NCI-H1092 treated with DMSO at 0.1 percent for 48 hours (cell line): ENCODE measurements at places on chromosomes 2 and 18.

GRCh38 chr2:62895632-62896009 is 155.0 kb upstream of the OTX1 start:
- DNase-seq: no peak

- no peak for DNase-seq
These were observed 232.5 kb downstream of the TDRD15 start for GRCh38 chr2:21356086-21356856.

DNA sequence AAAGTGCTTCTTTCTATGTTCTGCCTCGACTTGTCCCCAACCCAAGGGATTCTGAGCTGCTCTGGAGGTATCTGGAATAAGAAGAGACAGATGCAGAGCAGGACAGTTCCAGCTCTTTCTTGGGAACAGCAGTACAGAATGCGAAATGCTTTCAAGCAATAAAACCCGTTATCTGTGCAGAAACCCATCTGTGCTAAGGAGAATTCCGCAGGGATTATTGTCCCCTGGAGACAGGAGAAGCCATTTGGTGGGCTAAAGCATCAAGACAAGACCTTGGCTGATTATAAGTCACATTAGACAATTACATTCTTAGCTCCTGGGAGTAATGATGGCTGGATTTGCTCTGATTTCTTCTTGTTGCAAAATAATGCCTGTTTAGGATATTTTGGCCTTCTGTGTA is 185.4 kb upstream of the GLI2 start:
- no peak for DNase-seq

- DNase-seq: no peak
These were observed 213.1 kb downstream of the NBAS start for GRCh38 chr2:15348045-15348444.

GRCh38 chr2:2621855-2622254 is 290.8 kb upstream of the MYT1L start:
- DNase-seq: no peak

GRCh38 chr2:241894056-241894641 is 24.6 kb downstream of the RTP5 start:
- DNase-seq: no peak

DNA sequence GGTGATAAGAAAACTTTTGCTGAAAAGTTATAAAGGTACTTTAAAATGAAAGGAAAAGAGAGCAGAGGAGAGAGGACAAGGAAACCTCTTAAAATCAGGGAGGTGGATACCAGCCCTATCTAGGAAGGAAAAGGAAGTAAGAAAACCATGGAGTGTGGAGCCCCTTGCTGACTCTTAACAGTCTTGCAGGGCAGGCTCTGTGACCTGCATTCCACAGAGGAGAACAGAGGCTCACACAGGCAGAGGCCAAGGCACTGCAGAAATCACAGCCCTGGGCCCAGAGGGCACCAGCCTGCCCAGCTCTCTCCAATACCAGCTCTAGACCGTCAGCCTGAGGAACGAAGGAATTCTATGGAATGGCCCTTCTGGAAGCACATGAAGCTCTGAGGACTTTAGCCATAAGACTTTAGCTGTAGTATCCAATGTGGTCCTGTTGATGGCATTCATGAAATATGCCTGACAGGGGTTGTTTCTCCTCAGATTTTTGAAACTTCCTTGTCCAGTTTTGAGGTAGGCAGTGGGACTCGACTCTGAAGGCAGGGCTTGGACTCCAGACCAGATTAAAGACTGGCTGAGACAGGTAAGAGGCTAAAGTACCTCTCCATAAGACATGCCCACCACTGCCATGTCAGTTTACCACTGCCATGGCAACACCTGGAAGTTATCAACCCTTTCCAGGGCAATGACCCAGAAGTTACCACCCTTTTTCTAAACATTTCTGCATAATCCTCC is 216.3 kb downstream of the ANAPC1 start:
- no peak for DNase-seq

DNA sequence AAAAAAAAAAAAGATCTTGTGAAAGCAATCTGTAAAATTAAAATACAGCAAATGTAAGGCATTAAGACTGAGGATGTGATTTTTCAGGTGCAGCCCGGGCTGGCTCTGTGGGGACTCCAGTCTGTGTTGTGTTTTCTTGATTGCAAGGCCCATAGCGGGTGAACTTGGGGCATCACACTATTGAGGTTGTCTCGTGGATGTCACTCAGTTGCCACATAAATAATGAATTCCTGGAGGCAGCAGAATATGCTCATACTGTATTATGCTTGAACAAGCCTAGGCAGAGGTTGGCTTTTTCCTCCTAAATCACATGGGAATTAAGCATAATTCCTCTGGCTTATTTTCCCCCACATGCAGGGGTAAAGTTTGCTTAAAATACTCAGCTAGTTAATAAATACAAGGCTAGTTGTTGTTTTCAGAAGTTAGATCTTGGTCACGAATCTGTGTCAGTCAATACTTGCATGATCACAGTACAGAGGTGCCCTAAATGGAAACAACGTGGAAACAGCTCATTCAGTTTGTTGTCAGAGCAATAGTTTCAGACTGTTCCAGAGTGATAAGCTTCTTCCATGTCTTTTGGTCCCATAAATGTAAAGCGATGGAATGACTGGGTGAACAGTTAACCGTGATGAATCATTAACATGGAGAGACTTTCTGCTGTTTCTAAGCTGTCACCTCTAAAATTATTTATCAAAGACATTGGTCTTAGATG is 16.4 kb downstream of the GEMIN6 start:
- no peak for DNase-seq

DNA sequence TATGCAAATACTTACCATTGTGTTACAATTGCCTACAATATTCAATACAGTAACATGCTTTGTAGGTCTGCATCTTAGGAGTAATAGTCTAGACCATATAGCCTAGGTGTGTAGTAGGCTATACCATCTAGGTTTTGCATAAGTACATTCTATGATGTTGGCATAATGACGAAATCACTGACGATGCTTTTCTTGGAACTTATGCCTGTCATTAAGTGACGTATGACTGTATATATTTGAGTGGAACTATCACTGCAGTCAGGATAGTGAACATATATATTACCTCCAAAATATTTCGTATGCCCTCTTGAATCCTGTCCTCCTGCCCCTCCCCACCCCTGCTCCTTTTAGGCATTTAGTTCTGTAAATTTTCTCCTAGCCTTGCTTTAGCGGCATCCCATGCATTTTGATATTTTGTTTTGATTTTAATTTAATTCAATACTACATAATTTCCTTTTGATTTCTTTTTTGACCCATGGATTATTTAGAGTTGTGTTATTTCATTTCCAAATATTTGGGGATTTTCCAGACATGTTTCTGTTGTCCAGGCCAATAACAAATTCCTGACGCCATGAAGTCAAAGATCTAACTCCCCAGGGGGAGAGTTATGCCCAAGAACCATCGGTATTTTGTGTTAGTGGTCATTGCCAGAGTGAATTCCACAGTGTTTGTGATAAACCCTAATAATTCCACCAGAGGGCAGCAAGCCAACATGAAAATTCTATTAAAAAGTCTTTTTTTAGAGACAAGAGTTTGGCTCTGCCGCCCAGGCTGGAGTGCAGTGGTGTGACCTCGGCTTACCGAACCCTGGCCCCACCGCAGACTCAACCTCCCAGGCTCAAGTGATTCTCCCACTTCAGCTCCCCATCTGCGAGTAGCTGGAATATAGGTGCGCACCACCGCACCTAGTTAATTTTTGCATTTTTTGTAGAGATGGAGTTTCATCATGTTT is 24.2 kb upstream of the CASP8 start:
- DNase-seq: peak; percentile 17

DNA sequence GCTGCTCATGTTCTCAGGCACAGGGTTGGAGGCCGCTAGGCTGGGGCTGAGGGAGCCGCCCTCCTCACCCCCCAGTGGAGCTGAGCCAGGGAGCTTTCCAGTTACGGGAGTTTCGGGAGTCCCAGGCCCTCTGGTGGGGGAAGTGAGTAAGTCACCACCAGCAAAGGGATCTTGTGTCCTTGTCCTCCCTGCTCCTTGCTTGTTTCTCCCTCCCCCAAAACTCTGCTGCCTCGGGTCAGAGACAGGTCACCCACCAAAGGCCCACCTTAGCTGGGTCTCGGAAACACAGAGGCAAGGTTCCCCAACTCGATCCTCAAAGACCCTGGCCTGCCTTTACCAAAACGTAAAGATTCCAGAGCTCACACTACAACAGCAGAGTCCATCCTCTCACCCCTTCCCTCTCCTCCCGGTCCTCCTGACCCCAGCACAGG is 60.5 kb upstream of the POMC start:
- peak; percentile 22 for DNase-seq

GRCh38 chr2:10158681-10159080 is 36.1 kb downstream of the RRM2 start:
- no peak for DNase-seq

DNA sequence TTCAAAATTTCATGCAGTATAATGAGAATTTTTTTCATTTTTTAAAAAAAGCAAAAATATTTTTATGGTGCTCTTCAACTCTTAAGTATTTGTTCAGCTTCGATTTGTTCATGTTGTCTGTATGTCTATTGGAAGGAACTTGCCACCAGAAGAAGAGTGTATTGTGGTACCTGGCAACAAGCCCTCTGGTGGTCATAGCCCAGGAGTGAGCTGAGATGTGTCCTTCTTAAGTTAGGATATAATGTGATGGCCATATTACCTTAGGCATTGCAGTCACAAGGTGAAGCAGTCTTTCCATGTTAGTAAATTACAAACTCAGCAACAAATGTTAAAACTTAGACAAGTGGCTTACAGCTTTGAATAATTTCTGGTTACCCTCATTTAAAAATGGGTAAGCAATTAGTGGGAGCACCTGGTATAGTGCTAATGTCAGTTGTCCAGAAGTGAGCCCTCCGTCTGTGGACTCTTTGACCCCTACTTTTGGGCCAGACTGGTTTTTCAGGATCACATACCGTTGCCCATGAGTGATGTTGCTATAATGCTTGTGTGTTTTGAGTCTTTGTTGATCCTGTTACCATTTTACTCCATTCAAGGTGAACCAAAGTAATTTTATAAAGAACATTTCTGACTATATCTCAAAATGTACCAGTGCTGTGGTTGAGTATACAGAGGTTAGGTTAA is 57.4 kb downstream of the MYO1B start:
- DNase-seq: no peak

DNA sequence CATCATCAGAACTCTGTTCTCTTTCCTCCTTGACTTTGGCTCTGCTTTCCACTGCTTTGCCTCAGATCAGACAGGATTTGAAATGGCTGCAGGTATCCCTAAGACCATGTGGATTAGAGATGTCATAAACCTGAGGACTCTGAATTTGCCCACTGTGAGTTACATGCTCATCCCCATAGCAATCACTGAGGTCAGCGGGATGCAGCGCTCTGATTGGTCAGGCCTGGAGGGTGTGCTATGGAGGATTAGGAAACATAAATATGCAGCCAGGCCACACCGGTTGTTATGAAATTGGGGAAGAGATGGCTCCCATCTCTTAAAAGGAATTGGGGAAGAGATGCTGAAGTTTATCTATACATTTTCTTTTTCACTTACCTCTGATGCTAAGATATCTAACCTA is 73.7 kb upstream of the DNAJC10 start:
- no peak for DNase-seq

DNA sequence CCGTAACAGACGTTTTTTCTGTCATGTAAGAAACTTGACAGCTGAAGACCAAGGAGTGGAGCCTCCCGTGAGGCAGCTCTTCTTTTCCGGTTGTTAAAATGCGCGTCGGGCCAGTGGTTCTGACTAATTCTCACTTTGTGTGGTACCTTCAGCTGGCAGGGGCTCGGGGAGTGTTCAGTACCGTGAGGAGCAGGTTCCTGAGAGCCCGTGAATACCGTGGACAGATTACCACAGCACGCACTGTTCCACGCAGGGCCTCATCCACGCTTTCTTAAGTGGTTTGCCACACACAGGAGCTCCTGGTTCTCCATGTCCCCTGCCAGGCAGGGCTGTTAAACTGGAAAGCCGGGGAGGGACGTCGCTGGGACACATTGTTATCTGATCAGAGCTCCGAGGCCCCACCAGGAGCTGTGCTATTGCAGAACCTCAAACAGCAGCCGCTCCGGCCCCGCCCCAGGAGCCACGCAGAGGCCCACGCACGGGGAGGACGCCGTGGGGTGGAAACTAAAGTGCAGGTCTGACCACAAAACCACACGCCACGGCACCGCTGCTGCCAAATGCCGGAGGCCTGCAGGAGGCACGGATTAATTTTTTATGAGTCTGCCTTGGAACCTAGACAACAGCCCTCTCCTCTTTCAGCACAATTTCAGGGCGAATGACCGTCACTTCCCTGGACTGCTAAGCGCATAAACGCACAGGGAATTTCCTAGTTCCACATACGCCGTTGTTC is 43.3 kb downstream of the NFATC1 start:
- peak; percentile 35 for DNase-seq

GRCh38 chr2:112881217-112881985 is 29.6 kb upstream of the IL37 start:
- no peak for DNase-seq

DNA sequence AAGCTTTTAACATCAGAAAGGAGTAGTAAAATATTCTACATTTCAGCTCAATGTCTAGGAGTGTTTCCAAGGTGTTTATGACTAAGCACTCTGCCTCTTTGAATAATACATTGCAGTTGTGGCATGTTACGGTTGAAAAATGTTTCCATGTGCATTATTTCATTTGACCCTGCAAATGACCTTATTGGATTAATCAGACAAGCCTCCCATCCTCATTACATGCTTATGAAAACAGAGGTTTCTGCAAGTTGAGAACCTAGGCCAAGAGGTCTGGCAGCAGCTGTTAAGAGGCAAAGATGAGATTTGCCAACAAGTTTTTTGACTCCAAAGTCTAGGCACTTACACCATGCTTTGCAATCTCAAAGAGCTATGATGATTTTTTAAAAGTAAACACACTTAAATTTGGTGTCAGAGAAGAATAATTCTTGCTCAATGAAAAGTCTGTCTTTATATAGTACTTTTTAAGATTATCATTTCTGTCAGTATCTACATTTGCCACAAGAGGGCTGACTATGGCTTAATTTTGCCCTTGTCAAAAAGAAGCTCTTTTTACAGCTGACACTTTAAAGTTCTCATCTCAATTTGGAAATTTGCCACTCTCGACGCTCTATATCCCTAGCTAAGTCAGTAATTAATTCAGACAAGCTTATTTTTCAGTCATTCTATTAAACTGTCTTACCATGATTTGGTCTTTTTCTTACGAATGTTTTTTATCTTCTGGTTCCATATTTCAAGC is 260.6 kb downstream of the PAX3 start:
- DNase-seq: peak; percentile 7

- no peak for DNase-seq
These were observed 24.5 kb upstream of the SPRED2 start for GRCh38 chr2:65456886-65457285.

- DNase-seq: no peak
These were observed 29.8 kb upstream of the MYO3B start for GRCh38 chr2:170148161-170148560.
